Brain microvascular endothelial cell (primary cell): ENCODE measurements at places on chromosomes 4 and X.

GRCh38 chrX:91079342-91080114, 355.1 kb upstream of the PABPC5 start:
- no peak for DNase-seq

- no peak for DNase-seq
Measured at GRCh38 chrX:8377041-8377440, 87.6 kb upstream of the VCX3B start.

DNA sequence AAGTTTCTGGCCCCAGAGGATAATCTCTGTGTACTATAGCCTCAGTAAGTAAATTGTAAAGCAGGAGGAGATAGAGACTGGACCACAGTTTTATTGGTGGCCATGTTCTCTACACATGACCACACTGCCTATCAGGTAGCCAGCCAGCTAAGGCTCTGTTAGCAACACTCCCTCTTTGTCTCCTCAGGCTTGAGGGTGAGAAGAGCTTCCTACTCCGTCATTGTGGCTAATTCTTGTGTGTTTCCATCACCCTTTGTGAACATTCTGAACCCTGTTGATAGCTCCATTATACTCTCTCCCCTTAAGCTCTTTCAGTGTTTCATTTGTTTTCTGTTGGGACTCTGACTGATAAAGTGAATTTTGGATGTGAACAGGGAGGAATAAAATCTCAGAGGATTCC, 233.4 kb downstream of the CFAP299 start:
- DNase-seq: no peak

DNA sequence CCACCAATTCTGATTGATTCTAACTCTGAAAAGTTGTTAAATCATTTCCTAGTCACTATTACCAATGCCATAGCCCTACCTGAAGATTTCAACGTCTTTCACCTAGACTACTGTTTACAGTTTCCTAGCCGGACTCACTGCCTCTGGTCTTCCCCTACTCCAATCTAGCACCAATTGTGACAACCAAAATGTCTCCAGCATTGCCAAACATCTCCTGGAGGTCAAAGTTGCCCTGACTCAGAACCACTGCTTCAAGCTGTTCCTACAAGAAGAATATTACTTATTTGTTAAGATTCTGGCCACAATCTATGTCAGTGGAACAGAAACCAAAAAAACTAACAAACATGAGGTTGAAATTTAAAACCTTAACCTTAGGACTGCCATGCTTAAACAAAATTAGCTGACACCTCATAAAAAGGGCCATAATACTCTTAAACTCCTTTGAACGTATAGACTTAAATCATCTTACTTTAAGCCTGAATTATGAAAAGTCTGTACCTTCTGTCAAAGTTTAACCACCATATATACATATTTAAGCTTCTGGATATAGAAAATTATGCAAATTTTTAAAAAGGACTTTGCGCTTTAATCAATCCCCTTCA, 2.1 kb downstream of the PDS5A start:
- peak; percentile 64 for DNase-seq

DNA sequence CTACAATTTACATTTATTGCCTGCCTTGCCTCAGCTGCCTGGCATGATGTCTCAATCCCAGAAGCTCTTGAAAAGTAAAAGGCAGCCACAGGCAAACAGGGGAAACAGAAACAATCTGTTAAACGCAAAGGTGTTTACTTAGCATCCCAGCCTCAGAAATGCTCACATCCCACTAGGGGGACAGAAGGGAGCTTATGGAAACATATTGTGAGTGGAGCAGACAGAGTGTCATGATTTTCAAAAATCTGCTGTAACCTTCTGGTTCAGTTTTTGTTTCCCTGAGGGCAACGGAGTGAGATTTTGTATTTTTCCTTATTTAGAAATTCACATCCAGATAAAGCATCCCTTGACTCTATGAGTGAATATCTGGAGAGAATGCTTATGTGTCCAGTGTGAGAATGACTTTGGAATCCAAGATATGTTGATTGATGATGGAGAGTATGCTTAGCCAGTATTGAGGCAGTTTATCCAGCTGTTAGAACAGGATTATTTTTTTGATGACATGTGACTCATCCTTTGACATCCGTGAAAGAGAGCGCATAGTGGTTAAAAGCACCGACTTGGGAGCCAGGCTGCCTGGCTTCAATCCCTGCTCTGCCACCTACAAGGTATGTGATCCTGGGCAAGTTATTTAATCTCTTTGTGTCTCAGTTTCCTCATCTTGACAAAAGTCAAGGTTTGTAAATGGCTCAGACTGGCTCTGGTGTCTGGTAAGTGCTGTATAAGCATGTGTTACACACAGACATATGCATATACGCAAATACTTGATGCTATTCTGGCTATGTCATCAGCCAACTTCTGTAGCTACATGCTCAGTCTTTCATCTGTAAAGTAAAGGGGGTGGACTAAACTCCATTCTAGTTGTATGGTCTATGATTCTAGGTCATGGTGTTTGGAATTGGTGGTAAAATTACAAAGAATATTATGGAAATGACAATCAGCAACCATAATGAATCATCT, 381.2 kb downstream of the RAPGEF2 start:
- no peak for DNase-seq

DNA sequence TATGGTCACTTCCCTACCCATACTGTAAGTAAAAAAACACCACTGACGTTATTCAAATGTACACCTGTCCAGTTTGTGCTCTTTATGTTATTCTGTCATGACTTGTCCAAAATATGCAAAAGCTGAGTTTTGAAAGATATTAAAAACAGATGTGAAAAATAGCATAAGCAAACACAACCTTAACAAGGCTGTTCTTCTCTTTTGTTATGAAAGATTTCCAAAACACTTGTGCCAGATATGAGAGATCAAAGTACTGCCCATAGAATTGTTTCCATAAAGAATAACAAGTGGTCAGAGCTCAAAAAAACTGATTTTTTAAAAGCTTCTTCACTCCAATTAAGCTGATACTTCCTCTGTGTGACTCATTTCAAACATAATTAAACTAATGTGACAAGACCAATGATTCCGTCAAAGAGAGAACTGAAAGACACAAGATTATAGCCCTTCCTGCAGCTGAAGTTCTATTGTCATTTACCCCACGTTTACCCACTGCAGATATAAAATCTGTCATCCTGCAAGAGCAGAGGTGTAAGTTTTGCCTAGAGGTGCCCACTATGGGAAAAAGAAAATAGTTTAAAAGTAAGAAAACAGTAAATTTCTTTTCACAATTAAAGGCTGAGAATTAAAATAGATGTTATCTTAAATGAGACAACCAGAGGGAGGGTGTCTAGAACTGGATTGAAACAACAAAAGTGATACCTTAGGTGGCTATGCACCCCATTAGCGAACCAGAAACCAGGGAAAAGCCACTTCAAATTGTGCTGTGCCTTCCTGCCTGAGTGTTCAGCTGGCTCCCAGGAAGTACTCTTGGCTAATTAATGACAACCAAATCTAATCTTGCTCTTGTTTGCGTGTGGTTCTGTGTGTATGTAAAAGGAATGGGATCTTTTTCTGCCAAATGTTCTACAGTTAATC, 30.1 kb downstream of the RASSF6 start:
- DNase-seq: no peak

DNA sequence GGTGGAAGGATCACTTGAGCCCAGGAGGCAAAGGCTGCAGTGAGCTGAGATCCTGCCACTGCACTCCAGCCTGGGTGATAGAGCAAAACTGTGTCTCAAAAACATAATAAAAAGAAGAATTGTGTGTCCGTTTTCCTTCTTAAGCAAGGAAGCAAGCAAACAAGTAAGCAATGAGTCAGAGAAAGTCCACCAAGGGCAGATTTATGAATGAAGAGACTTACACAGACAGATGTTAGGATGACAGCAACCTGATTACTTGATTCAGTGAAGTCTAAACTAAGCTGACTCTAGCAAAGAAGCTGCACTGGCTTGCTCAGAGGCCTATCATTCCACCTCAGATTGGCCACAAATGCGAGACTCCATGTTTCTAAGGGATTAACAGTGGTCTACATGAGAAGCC, 34.1 kb upstream of the SCML1 start:
- DNase-seq: no peak

- no peak for DNase-seq
Measured at GRCh38 chr4:13533670-13534343, 10.5 kb downstream of the NKX3-2 start.

DNA sequence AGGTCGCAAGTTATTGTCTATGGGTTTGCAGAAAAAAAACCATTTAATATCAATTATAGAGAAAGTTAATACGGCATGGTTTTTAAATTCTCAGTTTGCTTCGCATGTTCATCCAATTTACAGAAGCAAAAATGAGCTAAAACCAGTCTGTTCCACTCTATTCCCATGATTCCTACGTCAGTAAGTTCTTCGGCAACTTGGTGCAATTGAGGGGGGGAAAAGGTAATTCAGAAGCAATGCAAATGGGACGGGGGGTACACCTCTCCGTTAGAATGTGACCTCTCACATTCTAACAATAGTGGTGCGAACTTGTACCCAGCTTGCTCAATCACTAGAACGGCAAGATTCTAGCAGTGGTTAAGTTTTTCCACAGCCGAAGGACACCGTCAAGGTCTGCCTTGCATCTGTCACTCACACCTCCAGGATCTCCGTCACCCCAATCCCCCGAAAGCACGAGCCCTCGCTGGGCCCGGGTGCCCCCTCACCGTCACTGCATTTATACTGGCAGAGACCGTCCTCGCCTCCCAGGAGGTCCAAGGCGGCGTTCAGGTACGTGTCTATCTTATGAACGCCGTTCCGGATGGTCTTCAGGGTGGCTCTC, 653 bp downstream of the PLA2G12A start:
- DNase-seq: no peak

DNA sequence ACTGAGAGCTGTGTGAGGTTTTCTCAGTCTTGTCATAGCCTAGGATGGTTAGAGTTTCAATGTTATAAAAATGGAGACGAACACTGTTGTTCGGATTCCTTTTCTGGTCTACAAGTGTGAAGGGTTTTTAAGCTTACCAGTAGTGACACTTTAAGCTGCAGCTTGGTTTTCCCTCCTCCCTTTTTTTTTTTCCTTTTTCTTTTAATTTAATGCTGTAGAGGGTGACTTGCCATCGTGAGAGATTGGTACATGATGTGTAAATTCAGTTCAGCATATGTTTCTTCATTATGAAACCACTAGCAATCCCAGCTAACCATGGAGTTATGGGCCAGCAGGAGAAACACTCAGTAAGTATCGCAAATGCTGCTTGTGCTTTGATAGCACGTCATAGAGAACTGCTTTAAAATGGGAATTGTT, 165.0 kb downstream of the RAPGEF2 start:
- DNase-seq: no peak

- no peak for DNase-seq
Measured at GRCh38 chr4:100302061-100303026, 112.1 kb upstream of the DDIT4L start.

- DNase-seq: no peak
Measured at GRCh38 chr4:3413675-3414420, 27.9 kb upstream of the HGFAC start.

GRCh38 chr4:186840222-186840701, 116.6 kb upstream of the FAT1 start:
- DNase-seq: peak; percentile 21

GRCh38 chr4:16652732-16653305, 245.6 kb downstream of the LDB2 start:
- DNase-seq: no peak

GRCh38 chrX:147917700-147918695, 6.3 kb downstream of the FMR1 start:
- no peak for DNase-seq

GRCh38 chrX:14927401-14927800, 54.2 kb downstream of the MOSPD2 start:
- DNase-seq: no peak

- DNase-seq: peak; percentile 47
Measured at GRCh38 chrX:71941776-71942175, 31.1 kb downstream of the NHSL2 start.

DNA sequence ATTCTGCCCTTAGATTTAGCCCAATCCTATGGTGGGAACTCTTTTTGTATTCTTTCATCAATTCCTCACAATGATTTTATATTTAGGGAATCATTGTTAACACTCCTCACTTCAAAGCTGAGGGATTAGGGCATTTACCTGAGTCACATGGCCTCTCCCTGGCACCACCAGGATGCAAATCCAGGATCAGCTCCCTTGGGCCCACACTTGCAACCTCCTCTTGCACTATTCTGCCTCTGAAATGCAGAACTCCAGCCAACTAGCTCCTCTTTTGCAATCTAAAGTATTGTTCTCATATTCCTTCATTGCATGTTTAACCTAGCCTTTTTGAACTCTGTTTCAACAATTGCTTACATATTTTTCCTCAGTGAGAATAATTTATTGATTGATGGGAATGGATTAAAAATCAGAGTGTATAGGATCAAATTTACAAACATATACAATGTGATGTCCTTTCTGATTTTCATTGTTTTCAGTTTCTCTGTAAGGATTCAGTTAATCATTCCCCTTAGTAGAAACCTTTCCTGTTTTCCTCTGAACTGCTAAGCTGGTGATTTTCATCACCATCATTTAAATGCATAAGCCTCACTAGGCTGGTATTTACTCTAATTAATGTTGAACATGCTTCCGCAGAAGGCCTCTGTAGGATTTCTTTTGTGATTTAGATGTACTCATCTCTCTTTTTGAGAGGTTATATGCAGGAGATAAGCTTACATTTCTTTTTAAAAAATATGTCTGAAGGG, 3.3 kb upstream of the RELL1 start:
- no peak for DNase-seq

DNA sequence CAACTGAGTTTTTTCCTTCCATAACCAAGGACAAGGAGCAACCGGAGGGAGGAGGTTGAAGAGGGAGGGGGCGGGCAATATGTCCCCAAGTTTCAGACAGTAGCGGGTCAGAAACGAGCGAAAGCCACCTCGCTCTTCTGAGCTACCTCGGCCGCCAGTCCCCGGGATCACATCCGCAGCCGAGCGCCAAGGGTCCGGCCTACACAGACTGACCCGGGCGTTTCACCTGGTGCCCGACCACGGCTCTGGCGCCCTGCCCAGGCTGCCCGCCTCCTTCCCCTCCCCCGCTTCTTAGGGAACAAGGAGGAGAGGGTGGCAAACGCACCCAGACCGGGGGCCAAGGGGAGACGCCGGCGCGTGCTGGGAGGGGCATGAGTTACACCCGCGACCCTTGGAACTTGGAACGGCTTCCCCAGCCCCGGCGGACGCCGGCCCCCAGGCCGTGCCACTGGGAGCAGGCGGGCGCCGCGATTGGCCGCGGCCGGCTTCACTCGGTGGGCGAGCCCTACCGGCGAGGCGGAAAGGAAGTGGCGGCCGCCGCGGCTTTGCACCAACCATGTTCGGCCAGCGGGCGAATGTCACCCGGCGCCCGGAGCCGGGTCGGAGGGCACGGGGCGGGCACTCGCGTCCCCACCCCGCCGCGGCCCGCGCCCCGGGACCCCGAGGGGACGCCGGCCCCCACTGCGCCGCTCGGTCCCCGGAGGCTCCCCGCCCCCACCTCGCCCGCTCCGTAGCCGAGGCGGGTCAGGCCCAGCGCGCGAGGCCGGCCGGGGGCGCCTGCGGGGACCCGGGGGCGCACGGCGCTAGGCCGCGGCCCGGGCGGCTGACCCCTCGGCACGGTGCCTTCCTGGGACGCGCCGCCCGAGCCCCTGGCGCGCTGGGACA, 1.5 kb downstream of the IRF2 start:
- peak; percentile 30 for DNase-seq

- peak; percentile 73 for DNase-seq
Measured at GRCh38 chrX:102846544-102847236, 90.4 kb upstream of the RAB40AL start.
